ENCODE measurements at places on chromosomes 7 and 10.

GRCh38 chr10:125479059-125479458 is 203.9 kb downstream of the TEX36 start:
- no peak for DNase-seq

DNA sequence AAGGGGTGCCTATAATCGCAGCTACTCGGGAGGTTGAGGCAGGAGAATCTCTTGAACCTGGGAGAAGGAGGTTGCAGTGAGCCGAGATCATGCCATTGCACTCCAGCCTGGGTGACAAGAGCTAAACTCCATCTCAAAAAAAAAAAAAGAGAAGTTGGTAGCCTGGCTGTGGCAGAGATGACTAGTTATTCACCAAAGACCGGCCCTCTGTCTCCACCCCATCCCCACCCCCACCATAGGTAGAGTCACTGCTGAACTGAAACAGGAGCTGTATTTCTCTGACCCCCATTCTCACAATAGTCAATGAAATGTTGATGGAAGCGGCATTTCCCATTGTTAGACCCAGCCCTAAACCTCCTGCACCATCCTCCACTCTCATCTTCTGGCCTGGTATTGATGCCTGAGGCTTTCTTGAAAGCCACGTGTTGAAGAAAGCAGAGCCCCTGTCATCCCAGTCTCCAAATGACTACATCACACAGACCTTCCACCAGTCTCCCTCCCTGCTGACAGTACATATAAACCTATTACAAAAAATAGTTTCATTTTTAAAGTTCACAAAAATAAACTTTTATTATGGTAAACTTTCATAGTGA is 9.4 kb upstream of the PIK3CG start:
- DNase-seq: no peak

DNA sequence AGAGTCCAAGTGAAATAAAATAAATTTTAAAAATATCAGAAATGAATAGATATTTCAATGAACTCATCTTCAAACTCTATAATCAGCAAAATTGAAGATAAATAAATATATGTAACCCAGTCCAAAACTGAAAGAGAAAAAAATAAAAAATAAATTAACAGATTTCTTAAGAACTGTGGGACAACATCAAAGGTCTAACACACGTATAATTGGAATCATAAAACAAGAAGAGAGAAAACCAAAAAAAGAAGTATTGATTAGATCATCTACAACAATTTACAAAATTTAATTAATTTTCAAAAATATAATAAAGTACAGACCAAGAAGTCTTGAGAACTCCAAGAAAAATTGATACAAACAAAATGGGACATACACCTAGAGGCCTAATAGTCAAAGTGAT is 625.8 kb upstream of the SORCS1 start:
- no peak for DNase-seq

DNA sequence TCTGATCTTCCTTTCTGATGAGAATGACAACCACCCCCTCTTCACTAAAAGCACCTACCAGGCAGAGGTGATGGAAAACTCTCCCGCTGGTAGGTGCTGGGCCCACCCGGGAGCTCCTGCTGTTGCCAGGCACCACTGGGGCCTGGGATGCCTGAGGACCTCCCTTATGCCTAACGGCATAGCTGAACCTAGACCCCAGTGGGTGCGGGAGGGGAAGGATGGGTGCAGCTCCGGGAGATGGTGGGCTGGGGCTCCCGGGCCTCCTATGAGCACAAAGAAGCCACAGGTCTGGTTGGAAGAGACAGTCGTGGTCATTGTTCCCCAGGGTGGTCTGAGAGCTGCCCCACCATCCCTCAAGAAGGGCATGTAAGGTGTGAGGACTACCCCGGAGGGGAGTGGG is 15.6 kb upstream of the VSIR start:
- no peak for DNase-seq

- no peak for DNase-seq
Measured at GRCh38 chr7:5620459-5620881, 161.0 kb downstream of the RNF216 start.

DNA sequence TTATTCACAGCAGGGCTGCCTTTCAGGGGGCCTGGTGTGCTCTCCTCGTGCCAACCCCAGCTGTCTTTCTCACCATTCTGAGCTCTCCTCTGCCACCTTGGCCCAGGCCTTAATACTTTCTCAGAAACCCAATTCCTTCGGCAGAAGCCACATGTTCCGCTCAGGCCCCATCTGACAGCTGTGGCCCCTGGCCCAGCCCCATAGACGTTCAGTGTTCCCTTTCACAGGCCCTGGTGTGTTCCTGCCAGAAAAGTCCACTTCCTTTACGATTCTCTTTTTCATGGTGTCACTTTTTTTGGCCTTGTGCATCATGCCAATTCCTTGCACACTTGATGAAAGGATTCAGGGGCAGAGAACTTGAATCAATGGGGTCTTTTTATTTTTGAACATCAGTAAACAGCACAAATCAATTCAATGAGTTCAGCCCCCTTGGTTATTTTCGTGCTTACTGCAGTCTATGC is 15.9 kb upstream of the GPNMB start:
- DNase-seq: no peak

DNA sequence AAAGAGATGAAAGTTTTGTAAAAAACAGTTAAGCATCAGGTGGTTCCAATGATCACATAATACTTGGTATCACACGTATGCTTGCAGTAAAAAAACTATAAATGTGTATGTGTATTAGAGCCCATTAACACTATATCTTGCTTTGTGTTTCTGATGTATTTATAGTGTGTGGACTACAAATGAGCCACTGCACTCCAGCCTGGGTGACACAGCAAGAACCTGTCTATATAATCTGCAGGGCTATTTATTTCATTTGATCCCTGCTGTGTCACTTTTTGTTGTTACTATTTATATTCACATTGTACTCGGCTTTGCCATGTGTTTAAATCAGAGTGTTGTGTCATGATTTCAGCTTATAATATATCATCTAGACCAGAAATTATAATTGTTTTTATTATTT is 487.8 kb upstream of the TEX47 start:
- DNase-seq: no peak

- no peak for DNase-seq
Measured at GRCh38 chr7:92504563-92504962, 23.8 kb downstream of the PEX1 start.

DNA sequence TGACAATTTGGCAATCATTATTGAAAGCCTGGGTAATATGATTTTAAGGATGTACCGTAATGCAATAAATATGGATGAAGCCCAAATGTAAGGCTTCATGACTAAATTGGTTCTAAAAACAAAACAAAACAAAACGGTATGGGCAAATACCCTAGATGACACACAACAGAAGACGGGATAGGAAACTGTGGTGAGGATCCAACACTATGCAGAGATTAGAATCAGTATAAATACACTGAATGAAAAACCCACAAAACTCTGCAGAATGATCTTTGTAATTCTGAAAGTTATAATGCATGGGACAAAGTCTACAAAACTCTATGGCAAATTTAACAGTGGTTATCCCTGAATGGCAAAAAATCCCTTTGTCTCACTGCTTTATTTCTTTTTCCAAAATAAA is 57.6 kb downstream of the MALSU1 start:
- no peak for DNase-seq
